ENCODE measurements at places on chromosomes 5 and 9.

DNA sequence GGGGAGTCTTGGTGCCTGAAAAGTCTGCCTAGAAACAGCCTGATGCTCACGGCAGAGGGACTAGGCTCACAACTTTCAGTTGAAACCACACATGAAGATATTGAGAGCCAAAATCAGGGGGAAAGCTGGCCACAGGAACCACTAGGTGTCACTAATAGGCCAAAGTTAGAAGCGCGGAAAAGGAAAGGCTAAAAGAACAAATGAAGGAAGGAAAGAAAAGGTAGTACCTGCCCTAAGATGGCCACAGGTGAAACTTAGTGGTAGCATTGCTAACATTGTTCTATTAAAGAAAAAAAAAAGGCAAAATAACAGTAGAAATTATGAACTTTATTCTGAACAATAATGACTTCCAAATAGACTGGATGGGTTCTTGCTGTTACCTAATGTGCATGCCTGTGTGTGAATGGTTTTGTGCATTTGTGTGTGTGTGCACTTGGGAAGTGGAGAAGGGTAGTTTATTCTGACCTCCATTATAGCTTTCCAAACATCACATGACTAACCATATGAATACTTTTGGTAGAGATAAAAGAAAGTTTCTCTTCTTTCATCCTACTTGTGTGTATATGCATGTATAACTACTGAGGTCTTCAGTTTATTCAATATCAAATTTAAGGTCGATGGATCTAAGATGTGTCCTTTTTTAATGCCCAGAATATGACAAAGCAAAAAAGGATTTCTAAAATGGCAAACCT, 2.1 kb upstream of the RFESD start:
- DNase-seq = peak; percentile 25

GRCh38 chr5:6086871-6087270, 291.5 kb downstream of the MED10 start:
- no peak for DNase-seq

DNA sequence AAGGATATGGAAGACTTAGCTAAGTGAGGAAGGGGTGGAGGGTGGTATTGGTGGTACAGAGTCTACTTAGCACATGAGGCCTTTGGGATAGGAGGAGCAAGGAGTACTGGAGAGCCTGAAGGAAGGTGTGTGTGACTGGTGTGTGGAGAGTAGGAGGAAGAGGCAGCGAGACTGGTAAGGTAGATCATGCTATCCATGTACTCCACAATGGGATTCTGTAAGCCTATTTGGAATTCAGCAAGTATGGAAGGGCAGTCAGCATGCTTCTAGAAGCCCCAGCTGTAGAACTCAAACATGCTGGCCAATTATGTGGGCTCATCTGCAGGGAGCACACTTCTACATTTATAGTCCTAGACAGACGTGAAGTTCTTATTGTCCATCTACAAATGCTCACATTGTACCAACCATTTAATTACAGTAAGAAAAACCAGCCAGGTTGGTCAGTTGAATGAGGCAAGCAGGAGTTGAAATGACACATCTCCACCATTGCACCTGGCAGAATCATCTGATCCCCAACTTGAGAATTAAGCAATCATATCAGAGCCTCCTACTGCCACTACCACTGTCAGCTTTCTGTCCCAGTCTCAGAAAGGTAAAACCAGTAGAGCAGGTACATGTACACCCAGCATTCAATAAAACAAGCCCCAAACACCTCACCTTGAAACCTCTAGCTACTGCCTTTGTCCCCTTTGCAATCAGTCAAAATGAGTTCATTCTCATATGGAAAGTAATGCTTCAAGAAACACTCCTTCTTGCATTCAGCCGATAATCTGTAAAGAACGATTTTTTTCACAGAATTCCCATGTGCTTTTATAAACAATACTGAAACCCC, 60.9 kb upstream of the GLRX start:
- no peak for DNase-seq

DNA sequence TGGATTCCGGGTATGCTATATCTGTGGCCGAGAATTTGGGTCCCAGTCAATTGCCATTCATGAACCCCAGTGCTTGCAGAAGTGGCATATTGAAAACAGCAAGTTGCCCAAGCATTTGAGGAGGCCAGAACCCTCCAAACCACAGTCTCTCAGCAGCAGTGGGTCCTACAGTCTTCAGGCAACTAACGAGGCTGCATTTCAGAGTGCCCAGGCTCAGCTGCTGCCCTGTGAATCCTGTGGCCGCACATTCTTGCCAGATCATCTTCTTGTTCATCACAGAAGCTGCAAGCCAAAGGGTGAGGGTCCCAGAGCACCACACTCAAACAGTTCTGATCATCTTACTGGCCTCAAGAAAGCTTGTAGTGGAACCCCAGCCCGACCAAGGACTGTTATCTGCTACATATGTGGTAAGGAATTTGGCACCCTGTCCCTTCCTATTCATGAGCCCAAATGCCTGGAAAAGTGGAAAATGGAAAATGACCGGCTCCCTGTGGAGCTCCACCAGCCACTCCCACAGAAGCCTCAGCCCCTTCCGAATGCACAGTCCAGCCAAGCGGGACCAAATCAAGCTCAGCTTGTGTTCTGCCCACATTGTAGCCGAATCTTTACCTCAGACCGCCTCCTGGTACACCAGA, 23.0 kb downstream of the ZNF474 start:
- no peak for DNase-seq

DNA sequence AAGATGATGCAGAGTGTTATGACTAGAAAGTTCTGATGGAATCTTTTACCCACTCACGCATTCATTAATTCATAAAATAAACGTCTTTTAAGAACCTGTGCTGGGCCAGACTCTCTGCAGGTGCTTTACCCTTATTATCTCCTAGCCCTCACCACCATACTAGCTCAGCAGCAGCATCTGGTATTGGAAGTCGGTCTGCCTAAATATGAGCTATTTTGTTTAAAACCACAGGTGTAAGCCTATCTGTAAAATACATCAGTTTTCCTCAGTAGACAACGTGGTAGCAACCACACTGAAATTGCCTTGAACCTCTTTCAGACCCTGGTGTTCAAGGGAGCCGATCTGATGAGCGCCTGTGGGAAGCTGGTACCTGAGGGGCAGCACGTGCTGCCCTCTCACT, 69.4 kb downstream of the PPIC start:
- no peak for DNase-seq

- no peak for DNase-seq
These were observed 518.5 kb downstream of the NR2F1-AS1 start for GRCh38 chr5:93062548-93062947.

DNA sequence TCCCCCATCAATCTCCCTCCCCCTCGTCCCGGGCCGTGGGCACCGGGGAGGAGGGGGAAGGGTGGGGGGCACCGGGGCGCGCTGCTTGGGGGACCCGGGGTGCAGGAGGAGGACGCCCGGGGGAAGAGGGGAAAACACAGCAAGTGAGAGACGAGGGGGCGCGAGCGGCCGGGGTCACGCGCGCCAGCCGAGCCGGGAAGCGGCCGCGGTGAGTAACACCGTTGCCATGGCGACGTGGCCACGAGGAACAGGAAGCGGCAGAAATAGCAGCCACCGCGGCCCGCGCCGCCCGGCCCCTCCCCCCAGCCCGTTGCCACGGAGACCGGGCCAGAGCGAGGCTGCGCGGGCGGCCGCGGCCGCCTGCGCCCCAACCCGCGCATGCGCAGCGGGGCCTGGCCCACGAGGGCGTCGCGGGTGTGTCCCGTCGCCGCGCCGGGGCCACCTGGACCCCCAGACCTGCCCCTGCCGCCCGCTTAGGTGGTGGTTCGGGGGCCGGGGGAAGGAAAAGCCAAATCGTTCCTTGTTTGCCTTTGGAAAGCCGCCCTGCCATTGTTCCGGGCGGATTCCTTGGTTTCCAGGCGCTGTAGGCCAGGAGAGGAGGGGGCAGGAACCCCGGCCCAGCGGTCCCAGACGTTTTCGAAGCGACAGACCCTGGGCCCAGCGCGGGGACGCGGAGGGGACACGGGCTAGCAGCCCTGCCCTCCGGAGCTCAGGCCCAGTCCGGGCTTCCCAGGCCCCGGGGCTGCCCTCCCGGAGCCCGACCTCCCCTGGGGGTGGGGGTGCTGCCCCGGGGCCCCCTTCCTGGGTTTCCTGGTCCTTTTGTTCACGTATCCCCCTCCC, 207.1 kb downstream of the C9orf50 start:
- DNase-seq = peak; percentile 94

GRCh38 chr9:38085308-38085707, 16.3 kb upstream of the SHB start:
- no peak for DNase-seq
